ENCODE measurements at places on chromosomes 11 and 22.

DNA sequence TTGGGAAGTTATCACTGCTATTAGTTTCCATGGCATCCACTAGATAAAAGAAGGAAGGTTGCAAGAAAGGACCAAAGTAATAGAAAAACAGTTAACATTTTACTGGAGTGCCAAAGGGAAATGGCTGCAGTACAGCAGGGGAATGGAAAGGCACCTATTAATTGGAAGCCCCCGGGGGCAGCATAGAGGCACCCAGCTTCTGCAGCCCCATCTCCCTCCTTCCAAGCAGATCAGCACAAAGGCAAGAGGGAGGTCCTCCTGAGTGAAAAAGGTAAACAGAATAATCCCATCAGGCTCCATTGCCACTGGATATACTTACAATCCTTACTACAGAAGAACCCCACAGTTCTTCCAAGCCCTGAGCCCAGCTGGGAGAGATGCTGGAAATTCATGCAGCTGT is 887.1 kb downstream of the DLG2 start:
- no peak for DNase-seq

DNA sequence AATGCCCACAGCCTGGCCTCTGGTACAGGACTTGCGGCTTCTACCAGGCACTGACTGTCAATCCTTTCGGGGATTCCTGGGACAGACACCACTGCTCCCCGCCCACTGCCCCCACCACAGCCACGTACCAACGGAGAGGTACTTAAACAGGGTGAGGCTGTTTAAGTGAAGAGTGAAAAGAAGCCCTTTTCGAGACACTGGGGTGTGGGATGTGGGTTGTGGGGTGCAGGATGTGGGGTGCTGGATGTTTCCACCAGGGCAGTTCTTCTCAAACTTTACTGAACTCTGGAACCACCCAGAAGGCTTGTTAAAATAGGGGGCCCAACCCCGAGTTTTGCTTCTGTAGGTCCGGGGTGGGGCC is 34.2 kb upstream of the PRR5 start:
- no peak for DNase-seq

DNA sequence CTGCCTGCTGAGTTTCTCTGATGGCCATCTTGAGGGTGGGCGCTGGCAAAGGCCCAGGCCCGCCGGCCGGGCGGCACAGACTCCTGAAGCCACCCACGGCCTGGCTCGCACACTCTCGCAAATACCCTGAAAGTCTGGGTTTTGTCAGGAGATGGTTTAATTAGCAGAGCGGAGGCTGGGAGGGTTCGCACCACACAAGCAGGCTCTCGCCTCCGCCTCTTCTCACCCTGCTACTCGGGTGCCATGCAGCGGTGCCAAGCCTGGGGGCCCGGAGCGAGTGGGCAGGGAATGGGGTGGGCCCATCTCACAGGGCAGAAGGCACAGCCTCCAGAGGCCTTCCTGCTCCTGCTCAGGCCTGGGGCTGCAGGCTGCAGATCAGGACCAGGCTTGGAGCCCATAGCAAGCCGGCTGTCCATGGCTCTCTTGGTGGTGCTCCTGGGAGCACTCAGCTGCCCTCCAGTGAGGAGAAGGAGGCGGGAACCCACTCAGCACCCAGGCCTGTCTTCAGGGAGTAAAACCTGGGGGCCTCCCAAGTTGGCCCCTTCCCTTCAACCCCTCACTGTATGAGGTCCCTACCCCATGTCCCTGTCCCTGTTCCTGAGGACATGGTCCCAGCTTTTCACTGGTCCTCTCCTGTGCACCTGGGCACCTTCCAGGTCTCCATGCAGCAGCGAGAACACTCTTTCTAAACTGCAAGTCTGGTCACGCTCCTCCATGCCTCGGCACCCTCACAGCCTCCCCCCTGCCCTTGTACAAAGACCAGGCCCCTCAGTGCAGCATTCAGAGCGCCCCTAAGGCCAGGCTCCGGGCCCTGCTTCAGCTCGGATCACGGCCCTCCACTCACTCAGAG is 62.0 kb downstream of the FLRT1 start:
- DNase-seq = no peak

DNA sequence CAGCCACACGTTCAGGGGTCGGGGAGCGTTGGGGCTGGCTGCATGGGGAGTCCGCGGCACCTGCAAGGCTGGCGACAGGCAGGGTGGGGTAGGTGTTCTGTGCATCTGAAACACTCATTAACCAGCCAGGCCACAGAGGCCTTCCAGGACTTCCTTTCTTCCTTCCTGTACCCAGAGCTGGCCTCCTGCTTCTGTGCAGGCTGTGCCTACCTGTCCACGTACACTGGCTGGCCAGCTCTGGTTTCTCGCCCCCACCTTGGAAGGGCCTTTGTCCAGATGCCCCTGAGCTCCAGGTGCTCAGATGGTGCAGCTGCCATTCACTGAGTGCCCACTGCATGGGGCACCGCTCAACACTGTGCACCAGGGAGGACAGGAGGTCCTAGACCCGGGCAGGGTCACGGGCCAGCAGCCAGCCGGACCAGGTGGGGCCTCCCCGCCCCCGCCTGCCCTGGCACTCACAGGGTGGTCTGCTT is 15.9 kb downstream of the TTLL12 start:
- no peak for DNase-seq

DNA sequence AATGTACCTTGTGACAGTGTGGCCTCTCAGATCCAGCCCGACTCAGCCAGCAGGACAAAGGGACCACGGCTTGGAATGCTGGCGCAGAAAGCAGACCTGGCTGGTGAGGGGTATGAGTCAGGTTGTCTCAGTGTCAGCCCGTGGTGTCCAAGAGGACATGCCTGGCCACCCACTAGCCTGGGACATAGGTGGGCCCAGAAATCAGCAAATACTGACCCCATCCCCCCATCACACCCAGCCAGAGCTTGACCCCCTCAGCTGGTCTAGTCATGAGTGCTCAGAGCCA is 4.5 kb downstream of the BANF1 start:
- DNase-seq = no peak

DNA sequence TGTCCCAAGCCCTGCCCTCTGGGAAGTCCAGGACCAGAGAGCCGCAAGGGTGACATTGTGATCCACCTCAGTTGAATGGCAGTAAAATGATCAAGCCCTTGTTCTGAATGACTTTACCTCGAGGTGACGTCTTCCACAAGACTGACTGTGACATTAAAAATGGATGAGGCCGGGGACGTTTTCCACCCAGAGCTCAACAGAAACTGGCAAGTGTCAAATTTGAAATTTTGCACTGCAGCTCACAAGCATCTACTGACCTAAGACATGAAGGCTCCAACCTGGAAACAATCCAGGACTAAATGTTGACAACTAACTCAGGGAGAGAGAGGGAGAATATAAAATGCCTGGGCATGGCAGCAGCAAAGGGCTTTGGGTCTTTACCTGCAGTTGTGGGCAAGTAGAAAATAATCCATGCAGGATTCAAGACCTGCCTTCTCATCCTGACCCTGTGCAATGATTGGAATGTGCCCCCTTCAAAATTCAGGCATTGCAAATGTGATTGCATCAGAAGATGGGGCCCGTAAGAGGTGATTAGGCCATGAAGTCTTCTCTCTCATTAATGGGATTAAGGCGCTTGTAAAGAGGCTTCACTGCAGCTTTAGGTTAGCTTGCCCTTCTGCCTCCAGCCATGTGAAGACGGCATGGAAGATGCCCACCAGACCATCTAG is 33.6 kb upstream of the CLMP start:
- DNase-seq = no peak

DNA sequence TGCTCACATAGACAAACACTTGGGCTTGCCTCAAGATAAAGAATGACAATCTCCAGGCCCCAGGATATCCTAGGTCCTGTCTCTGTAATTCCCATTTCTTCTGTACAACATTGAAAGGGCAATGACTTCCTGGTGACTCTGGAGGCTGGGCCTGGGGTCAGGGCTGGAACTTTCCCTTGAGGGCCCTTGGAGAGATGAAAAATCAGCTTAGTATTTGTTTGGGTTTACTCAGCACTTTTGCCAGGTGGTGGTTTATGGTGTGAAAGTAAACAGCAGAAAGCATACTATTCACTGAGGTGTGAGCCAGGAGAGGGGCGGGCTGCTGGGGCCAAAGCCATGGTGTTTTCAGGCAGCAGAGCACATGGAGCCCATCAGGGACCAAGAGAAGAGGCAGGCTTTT is 214.7 kb upstream of the NARS2 start:
- no peak for DNase-seq

DNA sequence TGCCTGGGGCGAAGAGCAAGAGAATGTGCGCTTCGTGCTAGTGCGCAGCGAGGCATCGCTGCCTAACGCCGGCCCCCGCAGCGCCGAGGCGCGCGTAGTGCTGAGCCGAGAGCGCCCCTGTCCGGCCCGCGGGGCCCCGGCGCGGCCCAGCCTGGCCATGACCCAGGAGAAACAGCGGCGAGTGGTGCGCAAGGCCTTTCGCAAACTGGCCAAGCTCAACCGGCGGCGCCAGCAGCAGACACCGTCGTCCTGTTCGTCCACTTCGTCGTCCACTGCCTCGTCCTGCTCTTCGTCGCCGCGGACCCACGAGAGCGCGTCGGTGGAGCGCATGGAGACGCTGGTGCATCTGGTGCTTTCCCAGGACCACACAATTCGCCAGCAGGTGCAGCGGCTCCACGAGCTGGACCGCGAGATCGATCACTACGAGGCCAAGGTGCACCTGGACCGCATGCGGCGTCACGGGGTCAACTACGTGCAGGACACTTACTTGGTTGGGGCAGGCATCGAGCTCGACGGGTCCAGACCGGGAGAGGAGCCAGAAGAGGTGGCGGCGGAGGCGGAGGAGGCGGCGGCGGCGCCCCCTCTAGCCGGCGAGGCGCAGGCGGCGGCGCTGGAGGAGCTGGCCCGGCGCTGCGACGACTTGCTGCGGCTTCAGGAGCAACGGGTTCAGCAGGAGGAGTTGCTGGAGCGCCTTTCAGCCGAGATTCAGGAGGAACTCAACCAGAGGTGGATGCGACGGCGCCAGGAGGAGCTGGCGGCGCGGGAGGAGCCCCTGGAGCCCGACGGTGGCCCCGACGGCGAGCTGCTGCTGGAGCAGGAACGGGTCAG is 1.0 kb downstream of the RASSF10 start:
- no peak for DNase-seq

All from SW480 (cell line).